Brain pericyte (primary cell): ENCODE measurements at places on chromosomes 6 and 20.

DNA sequence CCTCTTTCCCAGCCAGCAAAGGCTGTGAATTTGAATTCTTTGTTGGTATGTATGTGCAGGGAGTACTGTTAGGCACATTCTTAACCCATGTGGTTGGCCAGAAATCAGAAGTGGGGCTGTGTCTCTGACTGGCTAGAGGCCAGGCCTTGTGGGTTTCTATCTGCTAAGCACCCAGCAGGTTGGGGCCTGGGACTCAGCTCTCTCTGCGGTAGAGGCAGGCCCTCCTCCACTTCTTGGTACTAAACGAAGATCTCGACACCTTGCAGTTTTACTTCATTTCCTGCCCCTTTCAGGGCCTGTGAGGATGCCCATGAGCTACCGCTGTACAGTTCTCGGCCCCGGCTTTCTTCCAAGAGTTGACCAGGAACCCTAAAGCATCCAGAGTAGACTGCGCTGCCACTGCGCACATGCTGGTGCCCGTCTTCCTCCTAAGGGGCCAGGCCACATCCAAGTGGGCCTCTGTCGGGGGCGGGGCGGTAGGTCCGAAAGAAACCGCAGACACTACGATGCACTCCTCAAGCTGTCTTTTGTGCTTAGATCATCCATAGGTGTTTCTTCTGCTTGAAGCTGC is 51.1 kb downstream of the TCP11 start:
- DNase-seq, result peak; percentile 27

GRCh38 chr6:6315660-6316059 is 4.8 kb downstream of the F13A1 start:
- no peak for DNase-seq

- no peak for DNase-seq
Measured at GRCh38 chr20:14972690-14973089, 635.3 kb upstream of the FLRT3 start.

DNA sequence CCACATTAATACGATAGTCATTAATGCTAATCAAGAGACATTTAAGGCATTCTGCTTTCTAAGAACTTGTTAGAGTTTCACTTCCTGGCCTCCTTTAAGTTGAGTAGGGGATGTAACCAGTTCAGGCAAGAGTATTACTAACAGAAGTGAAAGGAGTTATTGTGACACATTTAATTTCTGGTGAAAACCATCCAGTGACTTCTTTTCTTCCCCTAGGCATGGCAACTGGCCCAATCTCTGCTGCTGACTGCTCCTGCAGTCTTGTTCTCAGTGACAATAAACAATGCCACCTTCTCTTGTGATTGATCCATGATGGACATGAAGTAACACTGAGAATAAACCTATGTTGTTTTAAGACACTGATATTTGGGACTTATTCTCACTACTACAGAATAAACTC is 130.9 kb upstream of the DEFB112 start:
- no peak for DNase-seq

DNA sequence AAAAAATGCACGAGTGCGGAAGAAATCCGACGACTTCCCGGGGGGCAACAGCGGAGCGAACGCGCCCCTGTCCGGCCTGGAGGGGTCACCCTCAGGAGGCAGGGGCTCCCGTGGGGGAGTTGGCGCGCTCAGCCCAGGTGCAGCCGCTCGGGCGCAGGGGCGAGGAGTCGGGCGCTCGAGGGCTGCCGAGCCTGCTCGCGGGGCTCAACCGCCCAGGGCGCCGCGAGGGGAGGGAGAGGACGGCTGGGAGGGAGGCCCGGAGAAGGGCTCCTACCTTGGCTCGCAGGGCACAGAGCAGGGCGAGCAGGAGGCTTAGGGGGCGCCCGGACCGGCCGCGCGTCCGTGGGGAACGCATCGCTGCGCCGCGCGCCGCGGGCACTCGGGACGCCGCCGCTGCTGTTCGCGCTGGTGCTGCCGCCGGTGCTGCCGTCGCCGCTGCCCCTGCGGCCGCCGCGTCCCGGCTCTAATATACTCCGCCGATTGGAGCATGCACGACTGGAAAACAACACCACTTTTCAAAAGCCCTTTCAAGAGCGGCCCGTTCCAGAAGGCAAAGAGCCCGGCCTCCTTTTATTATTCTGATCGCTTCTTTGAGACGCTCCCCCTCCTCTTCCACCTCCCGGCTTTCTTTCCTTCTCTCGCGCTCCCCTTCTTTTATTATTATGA is 490 bp downstream of the JAG1 start:
- DNase-seq, result no peak

DNA sequence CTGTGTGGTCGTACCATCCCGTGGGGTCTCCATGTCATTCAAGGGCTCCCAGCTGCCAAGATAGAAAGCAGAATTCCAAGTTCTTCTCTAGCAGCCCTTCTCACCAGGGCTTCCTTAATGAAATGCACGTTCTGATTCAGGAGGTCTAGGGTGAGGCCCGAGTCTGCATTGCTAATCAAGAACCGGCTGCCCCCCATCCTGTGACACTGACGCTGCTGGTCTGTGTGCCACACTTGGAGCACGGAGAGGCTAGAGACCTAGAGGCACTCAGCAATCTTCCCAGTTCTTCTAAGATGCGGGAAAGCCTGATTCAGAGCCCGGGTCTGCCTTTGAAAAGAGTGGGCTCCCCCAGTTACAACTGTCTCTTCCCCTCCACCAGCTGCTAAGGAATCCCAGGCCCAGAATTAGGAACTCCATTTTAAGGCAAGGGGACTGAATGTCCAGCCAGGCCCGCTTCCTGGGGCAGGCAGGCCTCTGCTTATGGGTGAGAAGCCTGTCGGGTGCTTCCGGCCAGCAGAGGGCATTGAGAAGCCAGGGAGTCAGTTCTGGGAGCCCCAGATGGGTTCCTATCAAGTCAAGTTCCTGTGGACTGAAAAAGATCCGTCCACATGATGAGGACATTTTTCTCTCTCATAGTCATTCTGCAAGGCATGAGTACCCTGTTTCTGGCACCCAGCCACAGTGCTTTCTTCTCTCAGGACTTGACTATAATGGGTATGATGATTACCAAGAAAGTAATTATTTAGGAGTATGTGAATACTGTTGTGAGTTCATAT is 69.8 kb upstream of the RIN2 start:
- peak; percentile 30 for DNase-seq

DNA sequence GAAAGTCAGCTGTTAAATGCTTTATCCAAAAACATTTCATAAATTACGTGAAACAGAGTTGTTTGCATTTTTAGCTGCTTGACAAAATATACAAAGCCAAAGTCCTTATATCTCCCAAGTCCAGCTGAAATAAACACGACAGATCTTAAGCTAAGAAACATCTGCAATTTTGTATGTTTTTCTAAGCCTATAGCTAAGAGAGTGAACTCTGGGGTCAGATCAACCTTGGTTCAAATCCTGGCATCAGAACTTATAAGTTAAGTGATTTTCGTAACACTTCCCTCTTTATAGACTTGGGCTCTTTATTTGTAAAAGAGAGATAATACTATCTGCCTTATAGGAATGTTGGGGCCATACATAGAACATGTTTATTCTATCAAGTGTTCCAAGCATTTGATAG is 176.7 kb downstream of the PTPRK start:
- no peak for DNase-seq

DNA sequence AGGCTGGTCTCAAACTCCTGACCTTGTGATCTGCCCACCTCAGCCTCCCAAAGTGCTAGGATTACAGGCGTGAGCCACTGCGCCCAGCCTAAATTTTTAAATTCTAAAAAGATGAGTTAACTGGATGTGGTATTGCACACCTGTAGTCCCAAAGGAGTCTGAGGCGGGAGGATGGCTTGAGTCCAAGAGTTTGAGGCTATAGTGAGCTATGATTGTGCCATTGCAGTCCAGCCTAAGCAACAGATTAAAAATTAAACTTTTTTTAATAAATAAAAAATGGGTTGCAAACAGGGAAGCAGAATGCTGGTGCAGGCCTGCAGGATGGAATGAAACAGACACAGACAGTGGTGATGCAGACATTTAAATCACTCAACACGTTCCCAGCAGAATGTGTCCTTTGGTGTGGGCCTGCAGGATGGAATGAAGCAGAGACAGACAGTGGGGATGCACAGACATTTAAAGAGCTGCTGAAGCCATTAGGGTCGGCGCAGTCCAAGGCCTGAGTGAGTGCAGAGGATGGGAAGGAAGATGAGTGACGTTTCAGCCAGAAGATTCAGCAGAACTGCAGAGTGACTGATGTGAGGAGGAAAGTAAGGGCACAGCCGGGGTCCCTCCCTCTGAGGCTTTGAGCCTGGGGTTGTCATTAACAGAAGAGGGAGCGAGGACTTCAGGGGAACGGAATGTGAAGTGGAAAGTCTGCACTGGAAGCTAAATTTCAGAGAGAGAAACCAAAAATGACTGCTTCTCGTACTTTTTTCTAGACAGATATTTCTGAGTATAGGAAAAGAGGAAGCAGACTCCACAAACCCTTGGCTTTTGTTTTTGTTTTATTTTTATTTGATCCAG is 117.5 kb downstream of the RIN2 start:
- no peak for DNase-seq

DNA sequence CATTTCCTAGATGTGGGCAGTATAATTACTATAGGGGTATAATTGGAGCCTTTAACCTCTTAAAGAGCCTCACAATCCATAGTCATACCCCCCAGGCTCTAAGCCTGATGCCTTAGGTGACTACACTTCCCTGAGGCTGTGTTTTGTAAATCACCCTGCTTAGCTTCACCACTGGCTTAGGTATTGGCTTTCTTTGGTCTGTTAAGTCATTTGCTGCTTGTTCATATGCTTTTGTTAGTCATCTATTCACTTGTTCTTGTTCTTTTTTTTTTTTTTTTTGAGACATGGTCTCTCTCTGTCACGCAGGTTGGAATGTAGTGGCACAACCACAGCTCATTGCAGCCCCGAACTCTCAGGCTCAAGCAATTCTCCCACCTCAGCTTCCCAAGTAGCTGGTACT is 26.7 kb downstream of the KAT14 start:
- no peak for DNase-seq

DNA sequence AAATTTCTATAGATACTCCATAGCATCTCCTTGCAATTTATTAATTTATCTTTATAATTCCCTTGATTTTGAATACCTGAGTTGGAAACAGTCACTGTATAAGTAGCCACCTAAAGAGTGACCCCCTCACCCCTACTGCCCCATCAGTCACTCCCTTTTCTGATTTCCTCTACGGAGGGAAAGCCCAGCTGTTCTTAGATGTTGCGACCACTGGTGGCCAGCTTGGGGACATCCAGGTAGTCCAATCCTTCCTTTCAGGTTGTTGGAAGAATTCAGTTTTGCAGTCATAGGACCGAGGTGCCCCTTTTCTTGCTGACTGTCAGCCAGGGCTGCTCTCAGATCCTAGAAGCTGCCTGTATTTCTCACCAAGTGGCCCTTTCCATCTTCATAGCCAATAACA is 87.8 kb downstream of the BMP6 start:
- no peak for DNase-seq

GRCh38 chr6:118558464-118559217 is 10.5 kb downstream of the PLN start:
- no peak for DNase-seq

GRCh38 chr6:113304116-113304515 is 553.0 kb upstream of the MARCKS start:
- no peak for DNase-seq

DNA sequence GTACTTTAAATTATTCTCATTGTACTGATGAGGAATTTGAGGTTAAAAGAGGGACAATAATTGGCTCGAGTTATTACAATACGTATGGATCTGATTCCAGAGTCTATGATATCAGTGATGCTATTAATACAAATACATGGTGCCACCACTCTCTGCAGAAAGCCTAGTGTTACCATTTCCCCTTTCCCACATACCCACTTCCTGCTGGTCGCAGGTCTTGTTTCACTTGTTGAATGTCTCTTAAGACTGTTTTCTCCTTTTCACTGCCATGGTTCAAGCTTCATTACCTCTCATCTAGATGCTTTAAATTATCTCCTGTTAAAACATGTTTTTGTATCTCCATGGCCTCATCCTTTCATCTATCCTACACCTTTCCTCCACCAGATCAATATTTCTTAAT is 62.0 kb downstream of the FHL5 start:
- no peak for DNase-seq

GRCh38 chr6:56483929-56484328 is 158.8 kb downstream of the DST start:
- DNase-seq, result no peak

- no peak for DNase-seq
Measured at GRCh38 chr6:96015518-96016333, at the start of gene FUT9. FUT9 (plus strand) TSS chr6:96015974; CDS start chr6:96203156, 187,182 bp downstream.

- no peak for DNase-seq
Measured at GRCh38 chr6:24492475-24492874, 2.3 kb upstream of the ALDH5A1 start.

GRCh38 chr20:11790046-11790445 is 127.6 kb upstream of the BTBD3 start:
- no peak for DNase-seq

DNA sequence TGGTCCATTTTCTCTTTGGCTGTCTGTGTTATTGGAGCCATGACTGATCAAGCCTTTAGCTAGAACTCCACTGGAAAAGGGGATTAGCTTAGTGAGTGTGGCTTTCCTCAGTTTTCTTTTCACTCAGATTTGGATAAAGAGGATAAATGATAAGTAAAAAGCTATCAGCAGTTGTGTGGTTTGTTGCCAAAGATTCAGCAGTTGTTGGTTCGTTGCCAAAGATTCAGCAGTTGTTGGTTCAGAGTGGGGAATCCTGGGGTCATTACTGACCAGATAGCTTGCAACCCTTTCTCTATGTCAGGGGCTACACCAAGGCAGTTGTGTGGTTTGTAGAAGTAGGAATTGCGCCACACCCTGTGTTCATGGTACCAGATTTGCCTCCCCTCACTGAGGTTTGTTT is 107.7 kb upstream of the SCP2D1 start:
- DNase-seq, result no peak

- no peak for DNase-seq
Measured at GRCh38 chr20:17658648-17658993, 23.4 kb downstream of the RRBP1 start.

GRCh38 chr6:93319304-93319703 is 100.1 kb downstream of the EPHA7 start:
- DNase-seq, result no peak

GRCh38 chr20:39146394-39146793 is 184.2 kb downstream of the DHX35 start:
- DNase-seq, result no peak

- DNase-seq, result no peak
Measured at GRCh38 chr6:7402716-7403115, 13.1 kb downstream of the RIOK1 start.

DNA sequence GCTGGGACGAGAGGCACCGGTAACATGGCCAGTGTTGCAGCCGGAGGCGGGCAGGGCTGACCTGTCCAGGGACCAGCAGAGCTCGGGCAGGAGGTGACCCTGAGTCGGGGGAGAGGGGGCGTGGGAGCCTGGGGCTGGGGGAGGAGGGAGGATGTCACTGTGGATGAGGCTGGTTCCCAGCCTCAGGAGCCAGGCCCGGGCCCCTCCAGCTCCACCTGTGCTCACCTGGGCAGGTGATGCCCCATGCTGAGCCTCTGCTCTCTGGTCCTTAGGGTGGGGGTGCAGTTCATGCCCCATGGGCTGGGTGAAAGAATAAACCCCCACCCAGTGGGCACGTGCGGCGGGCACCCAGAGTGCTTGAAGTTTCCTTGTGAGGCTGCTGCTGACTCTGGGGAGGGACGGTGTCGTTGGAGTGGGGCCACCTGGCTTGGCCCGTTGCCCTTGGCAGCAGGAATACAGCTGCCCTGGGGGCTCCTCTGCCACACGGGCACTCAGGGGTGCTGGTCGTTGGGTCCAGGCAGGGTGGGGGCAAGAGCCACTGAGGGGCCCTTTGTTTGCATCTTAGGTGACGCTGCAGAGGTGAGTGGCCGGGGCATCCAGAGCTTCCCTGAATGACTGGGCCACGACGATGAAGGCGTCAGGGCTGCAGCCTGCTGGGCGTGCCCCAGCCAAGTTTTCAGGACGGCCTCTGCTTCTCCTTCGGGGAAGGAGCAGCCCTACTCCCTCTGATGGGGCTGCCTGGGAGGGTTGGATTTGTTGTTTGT is 24.7 kb upstream of the BHLHE23 start:
- no peak for DNase-seq
